ENCODE measurements at places on chromosomes 5 and 9.
A peak's percentile ranks its signal among the peaks of the same experiment; 100 is the strongest.

DNA sequence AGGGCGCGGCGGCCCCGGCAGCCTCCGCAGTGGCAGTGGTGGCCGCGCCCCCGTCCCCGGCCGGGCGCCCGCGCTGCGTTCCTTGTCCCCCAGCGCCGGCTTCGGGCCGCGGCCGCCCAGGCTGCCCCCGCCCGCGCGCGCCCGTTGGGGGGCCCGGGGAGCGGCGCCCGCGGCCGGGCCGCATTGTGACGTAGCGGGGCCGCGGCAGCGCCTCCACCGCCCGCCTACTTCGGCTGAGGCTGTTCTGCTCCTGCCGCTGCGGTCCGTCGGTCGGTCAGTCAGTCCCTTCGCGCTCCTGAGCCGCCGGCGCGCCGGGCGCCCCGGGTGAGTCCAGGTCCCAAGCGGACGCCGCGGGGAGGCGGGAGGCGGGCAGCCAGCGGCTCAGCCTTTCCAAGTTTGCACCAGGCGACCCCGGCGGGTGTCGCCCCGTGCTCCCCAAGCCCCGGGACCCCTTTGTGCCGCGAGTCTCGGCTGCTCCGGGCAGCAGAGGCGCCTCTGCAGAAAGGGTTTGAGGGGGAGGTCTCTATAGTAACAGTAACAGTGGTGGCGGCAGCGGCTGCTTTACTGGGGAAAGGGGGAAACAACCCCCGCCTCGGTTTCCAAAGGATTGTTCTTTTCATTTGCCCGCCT, at the start of gene SNCAIP:
Gene SNCAIP, plus strand, starts transcription at position 277 of the 630 bp plus-strand sequence. CDS start 78,898 bp downstream, outside the sequence.
- DNase-seq = peak; percentile 39

- no peak for DNase-seq
Observed at GRCh38 chr5:77908787-77909186, 132.6 kb upstream of the TBCA start.

DNA sequence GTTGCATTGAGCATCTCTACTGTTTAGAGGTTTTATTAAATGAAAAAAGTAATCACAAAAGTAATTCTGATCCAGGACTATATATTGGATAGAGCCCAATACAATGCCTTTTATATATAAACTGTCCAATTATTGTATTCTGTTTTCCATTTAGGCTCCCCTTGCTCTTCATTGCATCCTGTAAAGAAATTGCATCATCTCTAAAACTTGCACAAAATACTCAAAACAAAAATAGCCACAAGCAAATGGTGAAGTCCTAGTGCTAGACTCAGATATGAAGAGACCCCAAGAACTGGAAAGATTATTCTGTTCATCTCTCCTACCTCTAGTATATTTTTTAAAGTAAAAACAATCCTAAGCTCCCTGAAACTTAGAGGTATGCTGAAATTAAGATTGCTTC, 195.8 kb downstream of the NNT start:
- no peak for DNase-seq

DNA sequence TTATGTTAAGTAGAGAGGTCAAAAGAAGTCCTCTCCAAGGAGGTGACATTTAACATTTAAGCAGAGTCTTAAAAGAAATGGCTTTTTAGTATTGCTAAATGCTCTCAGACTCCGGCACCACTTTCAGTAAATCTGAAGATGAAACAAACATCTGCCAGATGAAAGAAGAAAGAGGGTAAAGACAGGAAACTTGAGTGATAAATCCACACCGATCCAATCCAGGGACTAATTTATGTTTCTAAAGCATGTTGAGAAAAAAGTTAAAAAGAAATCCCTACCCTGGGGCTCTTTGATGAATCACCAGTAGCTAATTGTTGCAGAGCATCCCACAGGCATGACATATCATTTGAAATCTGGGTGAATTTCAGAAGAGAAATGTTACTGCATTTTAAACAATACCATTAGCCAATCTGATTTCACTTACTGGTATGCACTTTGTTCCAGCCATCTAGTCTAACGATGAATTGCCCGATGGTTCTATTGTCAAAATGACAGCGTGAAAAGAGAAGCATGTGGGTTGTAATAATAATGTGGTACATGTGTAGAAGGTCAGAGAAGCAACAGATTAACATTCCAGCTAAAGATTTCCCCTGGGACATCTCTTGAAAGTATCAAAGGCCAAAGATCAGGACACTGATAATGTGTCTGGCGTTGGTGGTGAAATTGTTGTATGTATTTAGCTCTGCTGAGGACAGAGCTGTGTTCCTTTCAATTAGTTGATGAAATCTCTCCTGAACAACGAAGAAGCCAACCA, 485.7 kb downstream of the CSNK1G3 start:
- DNase-seq = no peak

DNA sequence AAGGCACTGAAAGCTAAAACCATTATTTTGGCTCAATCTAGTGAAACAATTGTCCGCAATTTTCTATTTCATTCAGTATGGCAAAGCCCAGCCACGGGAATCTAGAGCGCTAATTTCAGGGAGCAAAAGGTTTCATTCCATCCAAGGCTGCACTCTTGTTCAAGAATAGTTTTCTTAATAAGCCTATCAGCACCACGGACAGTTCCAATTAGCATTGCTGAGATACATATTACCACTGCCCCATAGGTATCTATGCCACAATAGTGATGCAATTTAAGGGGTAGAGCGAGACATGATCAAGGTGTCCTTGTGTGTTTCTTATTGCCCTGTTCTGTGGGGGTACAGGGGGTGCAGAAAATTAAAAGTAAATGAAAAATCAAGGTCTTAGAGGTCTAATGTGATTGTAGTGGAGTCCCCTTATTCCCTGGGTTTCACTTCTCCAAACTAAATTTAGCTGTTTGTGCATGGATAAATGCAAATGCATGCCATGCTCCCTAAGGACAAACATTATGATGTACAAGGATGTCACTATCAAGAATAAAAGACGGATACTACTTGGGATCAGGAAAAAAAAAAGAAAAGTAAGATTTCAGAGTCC, 45.5 kb downstream of the SPOCK1 start:
- no peak for DNase-seq

DNA sequence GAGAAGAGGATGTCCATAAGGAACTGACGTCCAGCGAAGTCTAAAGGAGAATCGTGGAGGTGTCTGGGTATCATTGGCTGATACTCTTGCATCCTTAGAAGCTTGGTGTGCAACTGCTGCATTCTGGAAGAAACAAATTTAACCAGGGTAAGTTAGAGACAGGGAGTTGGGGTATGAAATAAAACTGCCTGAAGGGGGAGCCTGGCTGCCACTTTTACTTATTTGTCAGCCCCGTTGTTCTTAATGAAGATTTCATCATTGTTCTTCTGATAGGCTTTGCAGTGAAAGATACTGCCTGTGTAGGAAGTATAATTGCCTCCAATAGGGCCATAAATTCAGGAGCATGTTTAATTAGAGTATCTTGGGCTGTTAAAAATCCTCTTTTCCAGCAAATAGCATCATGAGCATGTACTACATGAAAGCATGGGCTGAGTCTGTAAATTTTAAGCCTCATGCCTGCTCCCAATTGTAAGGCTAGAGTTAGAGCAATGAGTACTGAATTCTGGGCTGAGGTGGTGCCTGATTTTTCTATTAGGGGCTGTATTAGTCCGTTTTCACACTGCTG, 1264.5 kb upstream of the ACO1 start:
- no peak for DNase-seq

GRCh38 chr5:74042959-74043358, 417.0 kb downstream of the ARHGEF28 start:
- no peak for DNase-seq

GRCh38 chr5:136276946-136277345, 84.0 kb upstream of the SMIM32 start:
- DNase-seq = no peak

DNA sequence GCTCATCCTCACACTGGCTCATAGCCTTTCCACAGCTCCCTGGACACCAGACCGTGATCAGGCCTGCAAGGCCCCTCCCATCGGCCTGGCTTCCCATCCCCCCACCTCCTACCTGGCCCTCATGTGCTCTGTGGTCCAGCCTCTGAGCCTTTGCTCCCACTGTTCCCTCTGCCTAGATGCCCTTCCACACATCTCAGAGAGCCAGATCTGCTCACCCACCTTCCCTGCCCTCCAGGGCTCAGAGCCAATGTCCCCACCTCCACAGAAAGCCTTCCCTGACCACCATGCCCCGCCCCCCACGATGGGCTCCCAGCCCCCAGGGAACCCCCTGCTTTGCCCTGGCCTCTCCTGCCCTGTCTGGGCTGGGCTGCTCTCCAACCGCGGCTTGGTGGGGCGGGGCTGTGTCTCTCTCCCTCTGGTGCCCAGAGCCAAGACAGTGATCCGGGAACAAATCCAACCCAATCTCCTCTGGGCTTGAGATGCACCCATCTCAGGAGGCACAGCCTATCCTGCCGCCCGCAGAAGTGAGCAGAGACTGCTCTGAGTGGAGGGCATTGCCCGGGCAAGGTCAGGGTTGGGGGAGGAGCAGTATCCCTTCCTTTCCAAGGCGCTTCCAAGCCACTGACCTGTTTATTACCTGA, 1.6 kb downstream of the NINJ1 start:
- peak; percentile 63 for DNase-seq

- no peak for DNase-seq
Observed at GRCh38 chr9:32413424-32413823, 29.0 kb downstream of the ACO1 start.

- no peak for DNase-seq
Observed at GRCh38 chr5:76470976-76471375, 67.9 kb downstream of the IQGAP2 start.

DNA sequence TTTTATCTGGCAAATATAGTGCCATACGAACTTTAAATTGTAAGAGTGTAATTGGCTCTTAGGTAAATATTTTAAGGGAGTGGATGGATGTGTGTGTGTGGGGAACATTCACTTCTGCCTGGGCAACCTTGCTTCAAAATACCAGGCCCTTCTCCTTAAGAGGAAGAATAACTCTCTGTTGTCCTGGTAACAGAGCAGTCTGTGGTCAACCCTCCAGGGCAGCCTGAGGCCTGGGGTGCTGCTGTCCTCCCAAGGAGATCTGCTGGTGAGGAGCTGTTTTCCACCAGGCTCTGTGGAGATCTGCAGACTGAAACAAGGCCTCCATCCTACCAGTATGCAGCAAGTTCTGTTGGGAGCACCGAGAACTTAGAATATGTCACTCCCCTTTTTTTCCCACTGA, 325.2 kb downstream of the PSAT1 start:
- DNase-seq = no peak

- DNase-seq = no peak
Observed at GRCh38 chr5:43019614-43020398, 20.3 kb downstream of the ANXA2R start.

GRCh38 chr5:160488394-160489325, 67.0 kb downstream of the PTTG1 start:
- DNase-seq = no peak

DNA sequence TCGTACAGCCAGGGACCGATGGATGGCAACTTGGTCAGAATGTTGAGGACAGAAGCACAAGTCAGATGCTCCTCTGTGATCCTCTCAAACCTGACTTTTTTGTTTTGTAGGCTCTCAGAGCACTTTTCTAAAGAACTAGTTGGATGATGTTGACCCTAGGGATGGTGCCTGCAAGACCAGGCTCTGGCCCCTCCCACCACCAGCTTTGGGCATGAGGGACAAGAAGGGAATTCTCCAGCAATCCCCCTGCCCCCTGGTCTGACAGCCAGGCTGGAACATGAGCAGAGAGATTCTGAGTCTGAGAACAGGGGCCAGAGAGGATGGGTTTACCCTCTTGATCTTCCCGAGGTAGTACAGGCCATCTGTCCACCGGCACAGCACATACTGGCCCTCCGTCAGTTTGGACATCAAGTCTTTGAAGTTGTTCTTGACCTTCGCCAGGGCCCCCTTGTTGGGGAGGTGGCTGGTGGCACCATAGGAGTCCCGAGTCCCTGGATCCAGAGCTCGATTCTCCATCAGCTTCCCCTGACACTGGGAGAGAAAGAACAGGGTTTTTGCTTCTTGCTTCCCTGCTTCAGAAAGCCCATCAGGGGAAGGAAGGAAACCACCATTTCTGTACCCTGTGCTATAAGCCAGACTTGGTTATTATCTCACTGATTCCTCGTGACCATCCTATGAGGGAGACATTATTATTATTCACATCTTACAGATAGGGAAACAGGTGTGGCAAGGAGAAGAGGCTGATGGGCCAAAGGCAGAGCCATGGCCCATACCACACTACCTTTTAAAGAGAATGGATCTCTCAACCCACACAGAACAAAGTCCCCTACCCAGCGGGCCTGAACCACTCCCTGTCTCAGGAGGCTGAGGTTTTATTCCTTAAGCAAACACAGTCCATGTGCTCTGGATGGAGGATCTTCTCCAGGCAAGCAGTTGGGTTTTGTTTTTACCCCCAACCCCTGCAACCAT, 2.5 kb downstream of the PHF19 start:
- no peak for DNase-seq

GRCh38 chr5:65981548-65981947, 55.2 kb downstream of the ERBIN start:
- DNase-seq = no peak

- DNase-seq = no peak
Observed at GRCh38 chr9:82254646-82255367, 266.2 kb downstream of the SPATA31D1 start.

DNA sequence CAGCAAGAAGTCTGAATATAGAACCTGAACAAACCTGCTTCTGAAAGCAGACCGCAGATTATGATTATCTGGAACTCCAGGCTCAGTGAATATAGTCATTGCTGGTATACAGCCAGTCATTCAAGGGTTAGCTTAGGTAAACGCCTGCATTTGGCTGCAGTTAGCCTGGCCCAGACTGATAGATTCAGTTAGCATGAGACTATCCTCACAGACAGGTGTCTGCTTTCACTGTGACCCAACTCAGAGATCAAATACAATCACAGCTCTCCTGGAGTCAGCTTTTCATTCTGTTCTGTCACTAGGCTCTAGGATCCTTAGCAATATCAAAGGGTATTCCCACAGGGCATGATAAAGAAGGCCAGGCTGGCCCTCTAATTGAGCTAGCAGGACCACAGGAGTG, 138.6 kb upstream of the PLCXD3 start:
- no peak for DNase-seq

- DNase-seq = no peak
Observed at GRCh38 chr9:82930116-82930515, 132.8 kb downstream of the RASEF start.

GRCh38 chr9:71250581-71250980, 129.2 kb upstream of the TRPM3 start:
- no peak for DNase-seq

DNA sequence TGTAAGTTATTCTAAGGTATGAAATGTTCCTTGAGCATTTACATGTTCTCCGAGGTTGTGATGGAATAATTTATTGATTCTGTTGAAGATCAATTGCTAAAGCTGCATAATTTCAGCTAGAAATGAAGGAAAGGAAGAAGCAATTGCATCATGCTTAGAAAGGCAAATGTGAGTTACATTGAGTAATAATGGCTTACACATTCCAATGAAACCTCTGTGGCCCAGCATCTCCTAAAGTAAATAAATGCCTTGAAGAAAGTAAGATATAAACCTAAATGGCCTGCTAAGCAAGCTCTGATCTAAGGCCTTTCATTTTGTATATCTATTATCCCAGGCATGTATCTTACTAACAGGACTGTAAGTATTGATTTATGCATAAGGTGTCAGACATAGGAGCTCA, 677.3 kb upstream of the RGMB start:
- DNase-seq = no peak

- DNase-seq = no peak
Observed at GRCh38 chr5:119389288-119390030, 33.6 kb downstream of the TNFAIP8 start.

- no peak for DNase-seq
Observed at GRCh38 chr5:135313946-135314345, 85.1 kb downstream of the MACROH2A1 start.

GRCh38 chr9:34380511-34381315, 4.0 kb upstream of the MYORG start:
- peak; percentile 84 for DNase-seq
